OCI-M1 (cell line): ENCODE measurements at places on chromosomes 12 and 14.
A peak's percentile ranks its signal among the peaks of the same experiment; 100 is the strongest.

GRCh38 chr12:10167599-10167998 lies 4.3 kb downstream of the OLR1 start:
- DNase-seq = peak; percentile 69

DNA sequence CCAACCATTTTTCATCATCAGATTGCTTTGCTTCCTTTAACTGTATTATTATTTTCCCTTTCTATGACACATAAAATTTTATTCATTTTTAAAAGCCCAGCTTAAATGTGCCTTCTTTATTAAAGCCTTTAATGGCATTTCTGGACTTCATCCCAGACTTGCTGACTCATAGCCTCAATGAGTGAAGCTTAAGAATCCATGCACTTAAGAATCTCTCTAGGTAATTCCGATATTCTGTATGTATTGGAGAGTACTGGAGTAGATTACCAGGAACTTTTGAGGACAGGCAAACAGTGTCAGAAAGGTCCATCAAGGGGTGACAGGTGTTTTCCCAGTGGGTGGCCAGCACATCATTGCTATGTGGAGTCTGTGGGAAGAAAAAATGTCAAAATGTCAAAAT lies 107.9 kb downstream of the PTPRQ start:
- no peak for DNase-seq

DNA sequence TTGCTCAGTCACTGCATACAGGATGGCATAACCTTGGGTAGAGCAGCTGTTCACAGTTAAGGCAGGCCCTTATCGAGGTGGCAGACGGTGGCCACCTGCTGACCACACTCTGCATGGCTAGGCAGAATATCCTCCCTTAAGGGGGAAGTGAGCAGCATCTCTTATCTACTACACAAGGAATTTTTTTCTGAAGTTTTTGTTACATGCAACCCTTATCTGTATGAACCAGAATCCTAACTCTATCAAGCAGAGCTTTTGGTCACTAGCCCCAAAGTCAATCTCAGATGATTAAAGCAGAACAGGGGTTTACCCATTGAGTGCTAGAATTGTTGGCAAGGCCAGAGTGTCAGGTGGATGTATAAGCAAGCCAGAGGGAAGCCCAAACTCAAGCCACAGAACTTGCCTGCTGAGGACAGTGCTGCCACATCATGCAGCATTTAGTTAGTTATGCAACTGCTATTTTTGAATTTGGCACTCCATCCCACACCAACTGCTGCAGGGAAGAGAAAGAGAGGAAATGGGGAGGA lies 192.8 kb downstream of the TBX5 start:
- DNase-seq = peak; percentile 90

- DNase-seq = no peak
These were observed 113.9 kb upstream of the FGD4 start for GRCh38 chr12:32285489-32285888.

DNA sequence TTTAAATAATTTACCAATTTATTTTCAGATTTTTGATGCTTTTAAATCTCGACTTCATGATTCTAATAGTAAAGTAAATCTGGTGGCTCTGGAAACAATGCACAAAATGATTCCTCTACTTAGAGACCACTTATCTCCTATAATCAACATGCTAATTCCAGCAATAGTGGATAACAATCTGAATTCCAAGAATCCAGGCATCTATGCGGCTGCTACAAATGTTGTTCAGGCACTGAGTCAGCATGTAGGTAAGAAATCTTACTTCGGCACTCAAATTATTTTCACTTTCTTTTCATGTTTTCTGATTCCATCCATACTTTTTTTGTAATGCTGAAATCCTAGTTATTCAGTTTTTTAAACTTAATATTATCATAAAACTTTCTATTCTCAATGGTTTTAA lies 15.5 kb upstream of the PRPF39 start:
- DNase-seq = peak; percentile 16

DNA sequence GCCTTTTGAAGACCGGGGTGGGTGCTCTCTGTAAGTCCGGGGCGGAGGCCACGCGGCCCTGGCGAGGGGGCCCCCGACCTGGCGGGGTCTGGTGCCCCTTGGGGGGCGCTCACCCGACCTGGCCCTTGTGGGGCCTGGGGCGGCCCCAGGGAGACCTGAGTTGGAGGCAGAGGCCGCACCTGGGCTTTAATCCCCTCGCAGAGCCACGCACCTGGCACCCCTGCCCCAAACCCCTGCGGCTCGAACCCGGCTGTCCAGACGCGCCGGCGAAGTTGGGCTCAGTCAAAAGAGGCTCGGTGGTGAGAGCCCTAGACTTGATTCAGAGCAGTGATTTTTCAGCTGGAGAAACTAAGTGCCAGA lies 267 bp downstream of the CFAP251 start:
- DNase-seq = no peak

GRCh38 chr12:65638324-65638723 lies 186.0 kb upstream of the HMGA2 start:
- DNase-seq = no peak

DNA sequence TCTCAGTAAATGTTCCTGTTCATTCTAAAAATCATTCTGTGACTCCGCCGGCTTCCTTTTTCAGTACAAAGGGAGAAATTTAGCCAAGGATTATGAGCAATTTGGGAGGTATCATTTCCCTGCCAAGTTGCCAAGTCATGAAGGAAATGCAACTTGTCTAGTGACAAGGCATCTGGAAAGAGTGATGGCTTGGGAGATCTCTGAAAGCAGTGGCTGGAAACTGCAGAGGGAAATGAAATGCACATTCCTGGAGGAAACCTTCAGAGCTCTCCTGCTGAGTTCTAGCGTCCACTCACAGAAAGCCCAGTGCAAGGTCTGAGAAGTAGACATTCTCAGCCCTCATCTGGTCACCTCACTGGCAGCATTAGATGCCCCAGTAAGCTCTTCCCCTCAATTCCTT lies 91.7 kb downstream of the GALC start:
- no peak for DNase-seq

- DNase-seq = peak; percentile 58
These were observed 274.7 kb downstream of the EGLN3 start for GRCh38 chr14:33676135-33676566.

- DNase-seq = no peak
These were observed 4.9 kb upstream of the SENP1 start for GRCh38 chr12:48110691-48111311.

GRCh38 chr14:66600416-66600815 lies 92.5 kb downstream of the GPHN start:
- DNase-seq = no peak

- DNase-seq = peak; percentile 26
These were observed 93.5 kb upstream of the PTHLH start for GRCh38 chr12:28065889-28066630.

GRCh38 chr14:82126006-82126405 lies 592.4 kb upstream of the SEL1L start:
- peak; percentile 5 for DNase-seq

- peak; percentile 22 for DNase-seq
These were observed 3.4 kb downstream of the XPOT start for GRCh38 chr12:64407342-64408223.

DNA sequence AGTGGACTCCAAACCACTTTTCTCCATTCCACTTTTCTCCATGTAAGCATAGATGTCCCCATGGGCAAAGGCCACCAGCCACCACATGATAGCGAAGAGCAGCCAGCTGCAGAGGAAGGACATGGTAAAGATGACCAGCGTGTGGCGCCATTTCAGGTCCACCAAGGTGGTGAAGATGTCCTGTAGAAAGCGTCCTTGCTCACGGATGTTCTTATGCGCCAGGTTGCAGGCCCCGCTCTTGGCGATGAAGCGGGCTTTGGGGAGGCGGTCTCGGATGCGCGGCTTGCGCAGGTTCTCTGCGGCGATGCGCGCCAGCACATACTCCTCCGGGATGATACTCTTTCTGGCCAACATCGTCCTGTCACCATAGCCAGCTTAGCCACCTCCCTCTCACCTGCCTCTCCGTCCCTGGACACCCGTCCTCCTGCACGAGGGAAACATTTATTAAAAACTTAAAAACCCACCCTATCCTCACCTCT lies 1.2 kb downstream of the KCNJ8 start:
- DNase-seq = peak; percentile 77

- no peak for DNase-seq
These were observed 41.7 kb upstream of the OR5AU1 start for GRCh38 chr14:21197418-21198205.

DNA sequence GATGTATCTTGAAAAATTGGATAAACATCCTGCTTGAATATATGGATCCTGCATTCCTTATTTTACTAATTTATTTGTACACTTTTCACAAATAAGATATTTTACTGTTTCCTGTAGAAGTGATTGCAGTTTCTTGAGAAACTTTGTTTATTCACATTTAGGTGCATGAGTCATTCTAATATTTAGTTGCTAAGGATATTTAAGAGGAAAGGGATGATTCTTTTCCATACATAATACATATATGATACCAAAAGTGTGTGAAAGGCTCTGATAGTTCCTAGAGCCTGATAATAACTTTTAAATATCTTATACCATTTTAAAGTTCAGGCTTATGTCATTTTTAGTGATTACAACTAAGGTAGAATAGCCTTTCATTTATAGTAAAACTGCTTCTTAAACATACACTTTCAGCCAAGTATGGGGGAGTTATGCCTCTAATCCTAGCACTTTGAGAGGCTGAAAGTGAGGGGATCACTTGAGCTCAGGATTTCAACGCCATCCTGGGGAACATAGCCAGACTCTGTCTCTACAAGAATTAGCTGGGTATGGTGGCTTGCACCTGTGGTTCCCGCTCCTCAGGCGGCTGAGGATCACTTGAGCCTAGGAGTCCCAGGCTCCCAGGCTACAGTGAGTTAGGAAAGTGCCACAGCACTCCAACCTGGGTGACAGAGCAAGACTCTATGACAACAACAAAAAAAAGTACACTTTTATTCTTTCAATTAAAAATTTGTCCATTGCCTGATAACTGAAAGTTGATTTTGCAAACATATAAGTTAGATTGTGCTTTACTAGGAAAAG lies 262.6 kb upstream of the LRIG3 start:
- DNase-seq = no peak

- DNase-seq = no peak
These were observed 118.7 kb upstream of the MDM1 start for GRCh38 chr12:68450947-68451260.

- DNase-seq = no peak
These were observed 416.5 kb downstream of the NRXN3 start for GRCh38 chr14:78586681-78587080.

DNA sequence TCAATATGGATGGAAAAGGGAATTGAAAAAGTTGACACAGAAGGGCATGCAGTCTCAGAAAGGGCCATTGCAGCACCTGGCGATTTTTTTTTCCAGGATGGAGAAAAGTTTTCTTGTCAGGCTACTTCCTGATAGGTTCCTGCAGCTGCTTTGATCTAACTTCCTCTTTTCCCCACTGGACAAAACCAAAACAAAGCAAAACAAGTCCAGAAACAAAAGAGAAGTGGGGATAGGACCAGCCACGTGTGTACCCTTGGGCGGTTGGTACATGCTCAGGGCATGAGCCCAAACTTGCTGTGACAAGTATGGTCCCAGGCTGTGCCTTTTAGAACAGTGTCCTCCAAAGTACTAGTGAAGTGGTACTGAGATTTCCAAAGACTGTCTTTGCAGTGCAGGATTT lies 89.8 kb downstream of the CHST11 start:
- peak; percentile 45 for DNase-seq
